Renal cortex interstitium (tissue), 15 donors: ENCODE measurements at places on chromosomes 3 and 15. TPM values are rescaled to one million over a fixed set of nuclear protein-coding genes. Genes with fewer than 3 reads are reported as not detected.

The CP gene
- 0.67 TPM for polyA plus RNA-seq

The UCN2 gene
- polyA plus RNA-seq = 0.41 TPM

The ECE2 gene
- not detected for polyA plus RNA-seq

The PCLAF gene
- 40.8 TPM for polyA plus RNA-seq

The CPN2 gene
- 0.38 TPM for polyA plus RNA-seq

The CCDC191 gene
- 13.6 TPM for polyA plus RNA-seq

The SST gene
- polyA plus RNA-seq = 15.1 TPM

The ADAMTSL3 gene
- polyA plus RNA-seq = 3.2 TPM

The PLS1 gene
- 24.5 TPM for polyA plus RNA-seq

The ERICH6 gene
- 1.8 TPM for polyA plus RNA-seq

The EPHB1 gene
- polyA plus RNA-seq = 5.1 TPM

The BNC1 gene
- 0.13 TPM for polyA plus RNA-seq
